ENCODE measurements at places on chromosomes 6 and 20. TPM values are rescaled to one million over a fixed set of nuclear protein-coding genes. Genes with fewer than 3 reads are reported as not detected.

DUSP15 gene
- 2.0 TPM for total RNA-seq

TMEM170B gene
- total RNA-seq, result 8.7 TPM

MUC21 gene
- not detected for total RNA-seq

DYNLT2 gene
- total RNA-seq, result 2.0 TPM

SMOC2 gene
- total RNA-seq, result 69.4 TPM

CAPN11 gene
- not detected for total RNA-seq

GNRH2 gene
- 1.6 TPM for total RNA-seq

PRRT1 gene
- total RNA-seq, result 1.8 TPM

SIRPD gene
- not detected for total RNA-seq

RGL2 gene
- 33.2 TPM for total RNA-seq

MPC1 gene
- total RNA-seq, result 79.0 TPM

TREML2 gene
- total RNA-seq, result not detected

UBE2C gene
- total RNA-seq, result not detected

PTCRA gene
- total RNA-seq, result not detected

TMEM14A gene
- 48.5 TPM for total RNA-seq

SCUBE3 gene
- total RNA-seq, result 5.7 TPM

GSTA2 gene
- total RNA-seq, result not detected

PRICKLE4 gene
- 4.6 TPM for total RNA-seq

TP53TG5 gene
- not detected for total RNA-seq

BCAS1 gene
- total RNA-seq, result not detected

BPIFA1 gene
- total RNA-seq, result not detected

IL20RA gene
- 0.71 TPM for total RNA-seq

SLC22A7 gene
- not detected for total RNA-seq

PNPLA1 gene
- total RNA-seq, result not detected

ERVFRD-1 gene
- total RNA-seq, result not detected

LY6G6C gene
- not detected for total RNA-seq

MLN gene
- not detected for total RNA-seq

MRPL14 gene
- 32.4 TPM for total RNA-seq
